ENCODE measurements at places on chromosomes 1 and 21. TPM values are rescaled to one million over a fixed set of nuclear protein-coding genes. Genes with fewer than 3 reads are reported as not detected.

ZNF593OS gene
- total RNA-seq, result 0.26 TPM

FALEC gene
- 0.39 TPM for total RNA-seq

SPATA1 gene
- total RNA-seq, result 0.88 TPM

LCE2C gene
- total RNA-seq, result not detected

FGR gene
- total RNA-seq, result 0.08 TPM

IL12RB2 gene
- not detected for total RNA-seq

FCGR3B gene
- not detected for total RNA-seq

CRYAA gene
- not detected for total RNA-seq
